ENCODE measurements at places on chromosomes 1 and 21. TPM values are rescaled to one million over a fixed set of nuclear protein-coding genes. Genes with fewer than 3 reads are reported as not detected.

The CYP4Z1 gene
- total RNA-seq: not detected

DNA sequence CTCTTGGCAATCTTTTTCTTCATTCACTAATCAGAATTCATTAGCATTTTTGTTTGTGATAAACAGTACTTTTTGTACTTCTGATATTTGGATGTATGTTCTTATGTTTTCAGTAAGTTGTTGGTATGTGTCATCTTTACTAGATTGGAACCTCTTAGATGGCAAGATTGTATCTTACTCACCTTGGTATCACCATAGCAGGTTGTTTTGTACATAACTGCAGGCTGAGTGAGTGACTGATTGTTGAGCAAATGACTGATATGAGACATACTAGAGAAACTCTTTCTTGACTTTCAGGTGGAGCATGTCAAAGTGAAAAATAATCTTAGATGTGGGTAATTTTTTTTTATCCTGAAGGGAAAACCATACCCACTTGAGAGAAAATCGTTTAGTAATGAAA lies 173.7 kb downstream of the CLEC20A start:
- DNase-seq: no peak

GRCh38 chr1:236530286-236530685 lies 6.5 kb downstream of the LGALS8 start:
- DNase-seq: no peak

DNA sequence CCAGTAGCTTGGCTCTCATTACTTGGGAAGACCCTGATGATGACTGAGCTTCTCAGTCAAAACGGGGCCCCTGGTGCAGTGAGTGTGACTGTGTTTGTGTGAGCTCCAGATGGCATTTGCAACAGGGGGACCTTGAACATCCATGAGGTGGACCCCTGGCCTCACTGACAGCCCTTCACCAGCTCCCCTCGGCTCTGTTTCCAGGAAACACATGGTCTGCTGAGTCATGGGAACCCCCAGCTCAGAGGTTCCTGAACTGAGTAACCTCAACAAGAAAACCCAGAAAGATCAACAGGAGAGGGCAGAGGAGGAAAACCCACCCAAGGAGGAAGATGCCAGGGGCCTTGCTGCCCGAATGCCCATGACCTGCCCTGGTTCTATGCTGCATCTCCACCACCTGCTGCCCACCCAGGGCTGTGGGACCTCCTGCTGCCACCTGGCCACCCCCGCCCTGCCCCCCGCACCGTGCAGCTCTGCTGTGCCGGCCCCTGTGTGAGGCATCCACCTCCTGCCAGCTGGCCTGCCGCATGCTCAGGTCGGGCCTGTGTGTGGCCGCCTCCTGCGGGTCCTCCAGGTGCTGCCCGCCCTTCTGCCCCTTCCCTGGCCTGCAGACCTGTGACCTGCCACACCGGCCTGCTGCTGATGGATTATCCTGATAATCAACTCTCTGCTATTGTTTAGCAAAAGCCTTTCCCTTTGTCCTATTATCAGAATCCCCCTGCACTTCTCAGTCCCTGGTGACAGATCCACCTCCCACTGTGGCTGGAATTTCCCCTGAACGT lies 4.2 kb upstream of the KRTAP12-1 start:
- no peak for DNase-seq

- peak; percentile 74 for DNase-seq
Measured at GRCh38 chr1:109391626-109392025, 6.1 kb downstream of the SORT1 start.
